ENCODE measurements at places on chromosomes 11 and 22.

DNA sequence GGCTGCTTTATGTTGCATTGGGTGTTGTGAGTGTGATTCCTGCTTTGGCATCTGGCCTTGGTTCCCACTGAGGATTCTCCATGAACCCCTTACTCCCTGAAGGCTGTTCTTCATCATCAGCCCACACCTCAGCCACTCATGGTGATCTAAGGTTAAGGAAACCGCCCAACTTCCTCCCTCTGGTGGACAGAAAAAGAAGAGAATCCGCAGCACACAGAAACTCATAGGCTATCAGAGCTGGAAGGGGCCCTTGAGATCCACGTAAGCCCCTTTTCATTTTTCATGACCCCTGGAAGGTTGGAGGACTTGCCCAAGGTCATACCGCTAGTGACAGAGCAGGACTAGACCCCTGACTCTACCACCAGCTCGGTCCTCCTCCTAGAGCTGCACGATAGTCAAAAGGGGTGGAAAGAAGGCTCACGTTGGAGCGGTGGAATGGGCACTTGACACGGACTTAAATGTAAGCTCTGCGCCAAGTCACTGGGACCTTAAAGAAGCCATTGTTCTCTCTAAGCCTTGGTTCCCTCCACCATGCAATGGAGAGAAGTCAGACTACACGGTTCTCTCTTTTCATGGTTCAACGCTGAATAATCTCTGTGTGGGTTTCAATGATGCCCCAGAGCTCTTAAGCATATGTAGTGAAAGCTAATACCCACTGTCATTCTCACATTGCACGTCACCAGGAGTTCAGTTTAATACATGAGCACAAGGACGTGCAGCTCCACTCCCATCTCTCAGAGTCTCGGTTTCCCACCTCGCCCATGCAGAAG, 83.6 kb upstream of the CRTAM start:
- no peak for DNase-seq

- no peak for DNase-seq
Measured at GRCh38 chr11:117998664-117999353, 12.6 kb downstream of the IL10RA start.

DNA sequence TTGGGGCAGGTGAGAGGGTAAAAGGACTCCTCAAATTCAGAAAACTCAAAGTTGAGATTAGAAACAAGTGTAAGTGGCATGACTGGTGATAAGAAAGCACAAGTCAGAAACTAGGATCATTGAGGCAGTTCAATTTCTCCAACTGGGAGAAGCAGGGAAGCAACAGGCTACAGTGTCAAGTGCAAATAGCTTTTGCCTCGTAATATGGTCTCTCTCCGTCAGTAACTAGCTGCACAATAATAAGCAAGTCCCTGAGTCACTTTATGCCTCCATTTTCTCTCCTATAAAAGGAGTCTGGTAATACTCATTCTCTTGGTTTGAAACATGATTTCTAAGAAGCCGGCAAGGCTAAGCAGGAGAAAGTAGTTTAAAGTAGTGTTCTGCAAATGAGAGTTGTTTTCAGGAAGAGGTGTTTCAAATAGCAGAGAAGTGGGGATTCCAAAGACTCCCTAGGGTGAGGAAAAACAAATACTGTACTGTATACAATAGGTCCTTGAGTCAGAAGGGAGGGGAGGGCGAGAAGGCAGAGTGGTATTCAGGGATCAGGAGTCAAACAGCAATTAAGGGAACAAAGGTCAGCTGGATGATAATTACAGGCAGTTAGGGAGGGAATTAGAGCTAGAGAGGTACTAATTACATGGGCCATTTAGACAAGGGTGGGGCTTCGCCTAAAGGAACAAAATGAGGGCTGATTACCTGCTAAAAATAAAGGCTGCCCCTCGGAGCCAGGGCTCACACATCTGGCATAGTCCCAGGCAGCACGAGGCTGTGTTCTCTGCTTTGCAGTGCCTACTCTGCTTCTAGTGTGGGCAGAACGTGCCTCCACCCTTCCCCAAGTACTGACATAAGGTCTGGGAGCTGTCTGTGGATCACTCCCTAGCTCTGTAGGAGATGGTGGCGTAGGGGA, 96.0 kb upstream of the BDNF start:
- no peak for DNase-seq

DNA sequence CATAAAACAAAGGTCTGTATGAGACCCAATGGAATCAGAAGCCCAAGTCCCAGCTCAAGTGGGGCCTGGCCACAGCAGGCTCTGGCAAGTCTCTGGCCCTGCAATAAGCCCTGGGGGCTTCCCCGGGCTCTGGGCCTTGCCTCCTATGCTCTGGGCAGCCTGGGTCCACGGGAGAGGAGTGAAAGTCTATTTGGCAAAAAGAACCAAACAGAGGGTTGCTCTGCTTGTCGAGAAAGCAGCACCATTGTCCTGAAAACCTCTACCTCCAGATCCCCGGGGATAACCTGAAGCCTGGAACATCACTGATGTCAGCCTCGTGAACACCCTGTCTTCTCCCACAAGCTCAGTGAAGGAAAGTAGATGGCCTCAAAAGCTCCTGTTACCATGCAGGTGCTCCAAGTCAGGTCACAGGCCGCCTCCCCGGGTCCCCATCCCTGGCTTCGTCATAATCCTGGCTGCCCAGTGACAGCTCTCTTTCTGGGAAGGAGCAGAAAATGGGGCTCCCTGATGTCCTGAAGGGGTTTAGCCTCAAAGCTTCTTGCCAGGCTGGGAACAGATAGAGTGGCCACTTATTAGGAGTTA, 46.1 kb upstream of the ETS1 start:
- no peak for DNase-seq

DNA sequence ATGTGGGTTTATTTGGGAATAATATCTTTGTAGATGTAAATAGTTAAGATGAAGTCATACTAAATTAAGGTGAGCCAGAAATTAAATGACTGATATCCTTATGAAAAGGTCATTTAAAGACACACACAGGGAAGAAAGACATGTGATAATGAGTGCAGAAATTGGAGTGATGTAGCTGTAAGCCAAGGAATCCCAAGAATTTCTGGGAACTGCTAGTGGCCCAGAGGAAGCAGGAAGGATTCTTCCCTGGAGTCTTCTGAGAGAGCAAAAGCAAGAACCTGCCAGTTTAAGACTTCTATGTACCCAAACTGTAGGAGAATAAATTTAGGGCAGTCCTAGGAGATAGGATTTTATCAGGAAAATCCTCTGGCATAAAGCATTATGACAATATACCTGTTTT, 66.9 kb downstream of the LRRC4C start:
- DNase-seq: no peak

- no peak for DNase-seq
Measured at GRCh38 chr11:91129596-91129995, 906.7 kb upstream of the CHORDC1 start.

GRCh38 chr22:43955883-43956782, 891 bp downstream of the SAMM50 start:
- no peak for DNase-seq

GRCh38 chr11:69310934-69311766, 17.2 kb downstream of the MYEOV start:
- no peak for DNase-seq
